ENCODE measurements at places on chromosomes 6 and 20.

- DNase-seq: no peak
Measured at GRCh38 chr6:29477923-29478450, 9.8 kb downstream of the MAS1L start.

GRCh38 chr6:71402096-71402495, 113.5 kb downstream of the OGFRL1 start:
- no peak for DNase-seq

GRCh38 chr6:28675600-28675999, 149.9 kb downstream of the GPX5 start:
- DNase-seq: no peak

DNA sequence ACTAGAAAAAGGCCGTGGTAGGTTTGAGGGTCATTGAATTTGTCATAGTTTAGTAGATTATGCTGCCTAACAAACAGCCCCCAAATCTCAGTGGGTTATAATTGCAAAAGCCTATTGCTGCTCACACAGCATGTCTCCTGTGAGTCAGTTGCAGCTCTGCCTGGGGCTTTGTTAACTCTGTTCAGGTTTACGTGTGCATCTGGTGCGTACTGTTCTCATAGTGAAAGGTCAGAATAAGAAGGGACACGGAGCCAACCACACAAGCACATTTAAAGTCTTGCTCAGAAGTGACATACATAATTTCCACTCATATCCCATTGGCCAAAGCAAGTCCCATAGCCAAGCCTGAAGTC, 48.1 kb upstream of the BMP2 start:
- DNase-seq: no peak

- DNase-seq: peak; percentile 60
Measured at GRCh38 chr20:58630063-58630462, 21.0 kb upstream of the STX16 start.

DNA sequence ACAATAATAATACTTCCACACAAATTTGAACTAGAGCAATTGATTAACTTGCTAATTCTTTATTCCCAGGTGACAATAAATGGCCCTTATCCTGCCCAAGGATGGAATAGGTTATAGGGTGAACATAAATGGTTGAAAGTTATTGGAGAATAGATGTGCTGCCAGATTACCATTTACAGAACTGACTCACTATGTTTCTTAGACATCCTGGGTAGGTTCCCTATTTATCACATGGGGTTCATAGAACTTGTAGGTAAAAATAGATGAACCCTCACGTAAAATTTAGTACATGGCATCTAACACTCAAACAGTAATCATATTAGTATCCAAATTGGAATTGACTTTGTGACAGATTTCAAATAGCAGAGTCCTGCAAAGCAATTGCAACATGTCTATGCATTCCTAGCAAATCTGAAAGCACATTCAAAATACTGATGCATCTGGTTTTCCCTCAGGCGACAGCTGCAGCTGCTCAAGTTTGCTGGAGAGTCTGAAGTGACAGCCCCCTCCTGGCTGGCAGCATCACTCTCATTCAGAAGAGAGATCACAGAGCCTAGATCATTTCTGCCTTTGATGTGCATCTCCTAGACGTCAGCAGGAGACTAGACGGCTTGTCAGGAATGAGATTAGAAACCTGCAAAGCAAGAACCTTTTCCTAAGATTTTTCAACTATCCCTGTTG, 80.2 kb upstream of the RNF217 start:
- DNase-seq: peak; percentile 76

DNA sequence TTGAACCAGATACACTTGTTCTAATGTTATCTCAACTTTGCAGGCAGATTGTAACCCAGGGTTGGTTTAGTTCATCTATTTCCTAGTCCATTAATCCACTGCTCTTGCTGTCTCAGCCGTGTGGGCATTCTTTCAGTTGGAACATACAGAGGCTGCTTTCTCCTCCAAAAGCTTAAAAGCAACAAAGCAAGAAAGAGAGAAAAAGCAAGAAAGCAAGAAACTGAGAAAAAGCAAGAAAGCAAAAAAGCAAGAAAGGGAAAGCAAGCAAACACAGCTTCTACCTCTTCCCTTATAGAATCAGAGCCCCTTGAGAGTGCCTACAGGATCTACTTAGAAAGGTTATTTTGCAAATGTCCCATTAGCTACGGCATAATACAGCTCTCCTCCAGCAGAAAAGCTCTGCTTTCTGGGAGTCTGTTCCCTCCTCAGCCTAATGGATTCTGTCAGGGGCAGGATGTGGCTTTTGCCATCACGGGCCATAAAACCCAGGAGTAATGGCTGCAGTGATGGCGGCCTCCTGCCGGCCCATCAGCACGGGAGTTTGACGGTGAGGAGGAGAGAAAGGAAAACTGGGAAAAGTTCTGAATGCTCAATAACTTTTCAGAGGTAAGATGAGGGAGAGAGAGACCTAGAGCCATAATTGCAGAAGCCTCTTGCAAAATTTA, 156.8 kb upstream of the JARID2 start:
- DNase-seq: no peak

DNA sequence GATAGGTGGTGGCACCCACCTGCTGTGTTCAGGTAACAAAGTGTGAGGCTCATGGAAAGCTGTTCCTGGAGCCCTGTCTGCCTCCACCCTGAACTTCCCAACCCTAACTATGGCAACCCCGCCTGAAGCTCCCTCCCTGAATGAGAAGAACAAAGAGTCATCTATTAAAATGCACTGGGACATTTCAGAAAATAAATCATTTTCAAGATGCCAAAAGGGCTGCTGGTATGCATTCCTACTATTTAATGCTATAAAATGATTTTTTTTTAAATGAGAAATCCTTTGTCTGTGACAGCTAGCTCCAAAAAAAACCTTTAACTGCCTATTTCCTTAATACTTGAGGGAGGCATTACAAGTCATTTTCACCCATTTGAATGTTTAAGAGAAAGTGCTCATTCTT, 84.3 kb upstream of the MRPS10 start:
- DNase-seq: no peak

DNA sequence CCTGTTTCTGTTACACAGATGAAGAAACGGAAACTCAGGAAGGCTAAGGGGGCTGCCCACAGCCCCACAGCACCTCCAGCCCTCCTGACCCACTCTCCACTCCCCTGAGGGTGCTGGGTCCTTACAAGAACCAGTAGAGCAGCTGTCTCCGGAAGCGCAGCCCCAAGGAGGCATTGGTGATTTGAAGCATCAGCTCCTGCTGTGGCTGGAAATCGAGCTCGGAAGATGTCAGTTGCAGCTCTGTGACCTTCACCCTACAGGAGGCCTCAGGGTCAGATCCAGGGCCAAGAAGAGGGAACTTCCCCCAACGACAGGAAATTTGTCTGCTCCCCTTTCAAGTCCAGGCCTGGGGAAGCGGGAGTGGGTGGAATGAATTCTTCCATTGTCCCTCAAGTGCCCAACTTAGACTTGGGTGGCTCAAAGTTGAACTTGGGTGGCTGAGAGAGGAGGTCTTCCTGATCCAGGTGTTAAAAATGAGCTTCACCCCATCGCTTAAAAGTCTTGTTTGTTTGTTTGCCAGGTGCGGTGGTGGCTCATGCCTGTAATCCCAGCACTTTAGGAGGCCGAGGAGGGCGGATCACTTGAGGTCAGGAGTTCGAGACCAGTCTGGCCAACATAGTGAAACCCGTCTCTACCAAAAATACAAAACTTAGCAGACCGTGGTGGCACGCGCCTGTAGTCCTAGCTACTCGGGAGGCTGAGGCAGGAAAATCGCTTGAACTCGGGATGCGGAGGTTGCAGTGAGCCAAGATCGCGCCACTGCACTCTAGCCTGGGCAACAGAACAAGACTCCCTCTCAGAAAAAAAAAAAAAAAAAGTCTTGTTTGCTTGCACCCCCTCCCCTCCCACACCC, 1.9 kb downstream of the PLTP start:
- no peak for DNase-seq

DNA sequence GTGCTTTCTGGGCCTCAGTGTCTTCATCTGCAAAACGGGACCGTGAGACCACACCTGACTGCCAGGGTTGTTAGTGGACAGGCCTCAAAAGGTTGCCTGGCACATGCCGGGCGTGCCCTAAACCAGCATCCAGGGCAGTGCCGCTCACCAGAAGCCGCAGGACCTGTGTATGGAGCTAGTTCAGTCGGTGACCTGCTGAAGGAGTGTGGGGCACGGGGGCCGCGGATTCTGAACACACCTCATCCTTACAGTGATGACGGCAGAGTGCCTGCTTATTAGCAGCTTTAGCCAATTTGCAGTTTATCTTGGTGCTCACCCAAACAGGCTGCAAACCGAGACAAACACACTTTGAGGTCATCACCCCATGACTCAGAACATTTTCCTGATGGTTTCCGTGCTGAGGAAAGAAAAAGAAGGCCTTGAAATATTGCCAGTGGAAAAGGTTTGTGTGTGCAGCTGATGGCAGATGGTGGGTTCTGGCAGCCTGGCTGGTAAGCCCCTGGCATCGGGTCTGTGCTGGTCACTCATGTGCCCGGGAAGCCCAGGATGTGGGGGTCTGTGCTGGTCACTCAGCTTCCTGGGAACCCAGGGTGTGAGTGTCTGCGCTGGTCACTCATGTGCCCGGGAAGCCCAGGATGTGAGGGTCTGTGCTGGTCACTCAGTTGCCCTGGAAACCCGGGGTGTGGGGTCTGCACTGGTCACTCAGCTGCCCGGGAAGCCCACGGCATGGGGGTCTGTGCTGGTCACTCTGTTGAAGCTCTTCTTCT, 153.8 kb downstream of the ERMARD start:
- peak; percentile 21 for DNase-seq

GRCh38 chr6:160085713-160086505, 35.7 kb upstream of the SLC22A1 start:
- DNase-seq: no peak
